AG08395 (cell line): ENCODE measurements at places on chromosomes 16 and 17.

DNA sequence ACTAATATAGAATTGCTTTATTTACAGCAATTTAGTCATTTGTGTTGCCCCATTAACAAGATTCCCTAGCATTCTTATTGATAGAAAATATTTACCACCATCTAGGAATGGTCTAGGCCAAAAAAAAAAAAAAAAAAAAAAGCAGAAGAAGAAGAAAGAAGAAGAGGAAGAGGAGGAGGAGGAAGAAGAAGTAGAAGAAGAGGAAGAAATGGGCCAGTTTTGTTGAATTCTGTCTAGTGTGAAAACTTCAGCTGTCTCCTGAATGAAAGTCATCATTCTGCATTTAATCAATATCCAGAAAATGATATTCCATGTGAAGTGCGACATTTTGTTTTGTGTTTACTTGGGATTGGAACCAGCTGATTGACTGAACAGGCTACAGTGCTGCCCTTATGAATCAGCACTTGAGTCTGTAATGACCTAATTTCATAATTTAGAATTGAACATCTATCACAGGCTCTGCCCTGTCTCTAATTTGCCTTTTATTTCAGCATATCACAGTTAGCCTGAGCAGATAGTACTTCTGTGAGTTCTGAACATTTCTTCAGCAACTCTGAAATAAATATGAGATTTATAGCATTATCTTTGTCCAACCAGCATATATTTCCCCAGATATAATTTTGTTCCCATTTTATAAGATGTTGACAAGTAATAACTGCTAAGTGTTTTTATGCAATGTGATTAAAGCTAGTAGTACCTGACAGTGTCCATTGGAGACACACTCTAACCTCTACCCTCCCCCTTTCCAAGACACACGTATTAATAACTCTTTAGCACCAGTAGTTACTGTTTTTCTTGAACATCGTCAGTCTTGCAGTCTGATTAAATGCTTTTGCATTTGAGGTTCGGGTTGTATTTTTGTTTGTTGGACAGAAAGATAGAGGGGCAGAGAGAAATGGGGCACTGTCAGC is 5.9 kb downstream of the ANKFN1 start:
- no peak for DNase-seq

DNA sequence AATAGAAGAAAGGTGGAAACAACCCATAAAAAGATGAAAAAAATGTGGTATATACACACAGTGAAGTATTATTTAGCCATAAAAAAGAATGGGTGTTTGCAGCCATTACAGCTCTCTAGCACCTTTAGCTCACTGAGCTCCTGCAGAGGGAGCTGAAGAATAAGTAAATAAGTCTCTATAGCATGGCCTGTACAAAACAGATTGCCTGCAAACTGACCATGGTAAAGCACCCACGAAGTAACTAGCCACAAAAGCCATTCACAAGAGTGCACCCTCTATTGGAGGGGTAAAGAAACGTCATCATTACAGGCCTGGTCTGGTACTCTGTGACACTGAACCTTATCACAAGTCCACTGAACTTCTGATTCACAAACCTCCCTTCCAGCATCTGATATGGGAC is 76.3 kb downstream of the USP32 start:
- DNase-seq = no peak

- no peak for DNase-seq
Measured at GRCh38 chr17:44785921-44786320, 27.1 kb downstream of the ADAM11 start.

DNA sequence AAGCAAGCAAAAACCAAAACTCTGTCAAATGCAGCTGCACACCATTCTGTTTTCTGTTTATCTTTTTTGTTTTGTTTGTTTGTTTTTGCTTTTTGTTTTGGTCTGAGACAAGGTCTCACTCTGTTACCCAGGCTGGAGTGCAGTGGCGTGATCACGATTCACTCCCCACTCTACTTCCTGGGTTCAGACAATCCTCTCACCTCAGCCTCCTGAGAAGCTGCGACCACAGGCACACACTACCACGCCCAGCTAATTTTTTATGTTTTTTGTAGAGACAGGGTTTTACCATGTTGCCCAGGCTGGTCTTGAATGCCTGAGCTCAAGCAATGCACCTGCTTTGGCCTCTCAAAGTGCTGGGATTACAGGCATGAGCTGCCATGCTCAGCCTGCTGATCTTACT is 19.3 kb upstream of the SLFN13 start:
- DNase-seq = no peak

- DNase-seq = no peak
Measured at GRCh38 chr16:6704306-6704930, 628.2 kb upstream of the RBFOX1 start.
